ENCODE measurements at places on chromosomes 6 and 20.

DNA sequence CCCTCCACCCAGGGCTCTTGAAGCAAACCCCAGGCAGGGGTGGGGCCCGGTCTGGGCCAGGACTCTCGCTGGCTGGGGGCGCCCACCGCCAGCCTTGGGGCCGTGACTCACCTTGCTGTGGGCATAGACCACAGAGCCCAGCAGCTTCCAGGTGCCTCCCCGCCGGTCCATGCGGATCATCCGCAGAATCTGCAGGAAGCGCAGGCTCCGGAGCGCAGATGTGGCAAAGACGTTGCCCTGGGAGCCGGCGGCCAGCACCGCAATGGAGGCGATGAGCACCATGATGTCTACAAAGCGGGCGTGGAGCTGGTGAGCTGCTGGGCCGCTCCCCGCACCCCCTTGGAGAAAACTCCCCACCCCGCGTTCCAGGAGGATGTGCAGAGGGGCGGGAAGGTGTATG, 27.9 kb downstream of the KCNQ2 start:
- DNase-seq, result no peak

DNA sequence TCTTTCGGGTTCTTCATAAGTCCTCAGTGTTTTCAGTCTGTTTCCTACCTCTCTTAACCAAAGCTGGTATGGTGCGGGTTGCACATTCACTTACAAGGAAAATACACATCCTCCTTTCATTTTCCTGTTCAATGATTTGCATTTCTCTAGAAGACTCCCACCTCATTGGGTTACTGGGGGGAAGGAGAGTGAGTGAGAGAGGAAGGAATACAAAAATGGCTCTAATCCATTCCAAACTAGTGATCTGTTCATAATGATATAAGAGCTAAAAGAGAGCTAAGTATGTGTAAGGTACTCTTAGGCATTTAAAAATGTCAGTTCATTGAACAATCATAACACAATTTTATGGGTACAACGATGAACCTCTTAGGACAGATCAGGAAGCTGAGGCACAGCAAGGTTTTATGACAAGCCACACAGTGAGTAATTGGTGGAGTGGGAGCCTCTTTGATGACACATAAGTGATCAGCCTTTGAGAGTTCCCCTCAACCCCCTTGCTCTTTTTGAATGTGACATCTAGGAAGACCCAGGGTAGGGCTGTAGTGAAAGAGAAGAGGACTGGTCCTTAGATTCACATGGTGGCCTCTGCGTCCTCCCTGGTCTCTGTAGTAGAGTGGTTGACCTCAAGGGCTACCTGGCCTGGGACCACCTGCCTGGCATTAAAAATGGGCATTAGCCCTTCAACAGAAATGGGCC, 328.4 kb upstream of the SOX4 start:
- no peak for DNase-seq

DNA sequence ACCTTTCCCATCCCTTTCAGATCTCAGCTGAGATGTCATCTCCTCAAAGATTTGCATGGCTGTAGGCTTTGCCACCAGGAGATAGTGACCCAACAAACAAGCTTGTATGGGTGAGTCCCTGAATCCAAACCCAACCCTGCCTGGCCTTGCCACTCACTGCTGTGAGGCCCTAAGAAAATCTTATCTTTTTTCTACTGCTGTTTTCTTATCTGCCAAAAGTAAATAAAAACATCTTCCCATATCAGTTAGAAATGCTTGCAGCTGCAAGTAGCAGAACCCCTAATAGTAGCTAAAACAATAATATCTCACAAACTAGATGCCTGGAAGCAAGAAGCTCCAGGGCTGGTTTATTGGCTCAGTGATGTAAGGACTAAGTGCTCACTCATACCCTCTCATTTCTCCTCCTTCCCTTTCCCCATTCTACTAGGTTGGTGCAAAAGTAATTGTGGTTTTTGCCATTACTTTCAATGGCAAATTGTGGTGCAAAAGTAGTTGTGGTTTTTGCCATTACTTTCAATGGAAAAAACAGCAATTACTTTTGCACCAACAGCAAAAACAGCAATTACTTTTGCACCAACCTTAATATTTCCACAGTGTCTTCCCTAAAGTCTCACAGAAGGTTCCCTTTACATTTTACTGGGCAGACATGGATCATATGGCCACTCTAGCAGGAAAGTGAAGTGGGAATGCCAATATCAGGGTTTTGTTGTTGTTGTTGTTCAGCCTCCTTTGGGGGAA, 56.7 kb upstream of the PSMF1 start:
- DNase-seq, result no peak

DNA sequence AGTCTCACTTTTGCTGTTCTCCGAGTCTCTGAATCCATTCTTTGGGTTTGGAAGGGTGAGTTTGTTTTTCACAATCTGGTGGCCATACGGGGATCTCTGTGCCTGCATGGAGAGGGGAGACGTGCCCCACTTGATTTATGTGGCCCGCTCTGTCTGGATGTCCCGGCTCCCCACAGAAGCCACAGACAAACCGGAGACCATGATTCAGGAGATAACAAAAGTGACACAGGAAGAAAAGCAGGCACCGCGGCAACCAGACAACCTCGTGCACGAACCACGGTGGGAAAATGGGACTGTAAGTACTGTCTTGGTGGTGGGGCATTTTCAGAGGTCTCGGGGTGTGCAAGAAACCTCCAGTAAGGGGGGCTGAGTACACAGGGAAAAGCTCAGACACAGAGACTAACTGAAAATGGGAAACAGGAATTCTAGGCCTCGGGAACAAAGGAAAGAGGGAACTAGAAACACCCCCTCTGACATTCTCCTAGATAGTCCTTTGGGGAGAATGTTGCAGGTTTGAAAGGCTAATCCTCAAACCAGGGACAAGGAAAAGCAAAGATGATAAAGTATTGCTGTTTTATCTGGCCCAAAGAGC, 22.1 kb upstream of the ZNF318 start:
- no peak for DNase-seq

Data from NCI-H187 treated with DMSO at 0.1 percent for 48 hours (cell line).